KBM-7 (cell line): ENCODE measurements at places on chromosomes 2 and 18.
A peak's percentile ranks its signal among the peaks of the same experiment; 100 is the strongest.

GRCh38 chr18:49447810-49448745, 12.4 kb downstream of the DYM start:
- peak; percentile 86 for DNase-seq

- DNase-seq, result peak; percentile 24
Measured at GRCh38 chr2:209425471-209426071, 1.7 kb downstream of the MAP2 start.

- DNase-seq, result no peak
Measured at GRCh38 chr2:168667156-168667555, 135.3 kb upstream of the NOSTRIN start.

- DNase-seq, result no peak
Measured at GRCh38 chr2:95272781-95273180, 1.5 kb upstream of the PROM2 start.

- no peak for DNase-seq
Measured at GRCh38 chr2:1674766-1675397, 69.4 kb downstream of the PXDN start.

DNA sequence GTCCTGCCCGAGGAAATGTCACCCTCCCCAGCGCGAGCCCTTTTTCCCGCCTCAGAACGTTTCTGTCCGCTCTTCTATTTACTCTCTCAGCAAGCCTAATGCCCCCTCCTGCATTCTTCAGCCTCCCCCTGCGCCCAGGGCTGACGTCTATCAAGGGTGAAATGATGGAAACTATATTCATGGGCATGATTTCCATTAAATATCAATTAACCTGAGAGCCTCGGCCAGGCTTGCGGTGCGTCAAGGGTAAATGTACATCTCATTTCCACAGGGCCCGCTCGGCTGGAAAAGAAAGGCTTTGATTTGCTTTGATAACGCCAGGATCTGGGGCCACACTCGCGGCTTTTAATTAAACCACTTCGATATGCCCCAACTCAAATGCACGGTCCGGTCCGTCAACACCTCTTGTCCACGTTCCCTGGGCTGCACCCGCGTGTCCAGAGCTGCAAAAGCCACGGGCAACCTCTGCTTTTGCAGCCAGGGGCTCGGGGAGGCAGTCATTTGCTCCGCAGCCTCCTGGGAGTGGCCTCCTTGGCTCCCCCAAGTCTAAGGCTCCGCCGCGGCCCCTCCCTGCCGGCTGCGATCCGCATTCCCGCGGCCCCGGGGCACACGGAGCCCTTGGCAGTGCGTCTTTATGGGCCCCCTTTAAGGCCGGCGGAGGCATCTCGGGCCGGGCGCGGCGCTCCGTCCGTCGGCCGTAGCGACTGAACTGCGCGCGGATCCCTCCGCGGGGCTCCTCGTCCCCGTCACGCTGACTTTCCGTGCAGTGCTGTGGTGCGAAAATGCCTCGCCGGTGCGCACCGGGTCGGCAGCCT, at the start of gene HOXD8:
HOXD8 (plus strand) TSS at position 724 of the 815 bp plus-strand sequence. CDS start 662 bp downstream, outside the sequence.
- no peak for DNase-seq

- no peak for DNase-seq
Measured at GRCh38 chr2:60554646-60555065, 1.2 kb upstream of the BCL11A start.
